ENCODE measurements at places on chromosomes 2 and 18.

DNA sequence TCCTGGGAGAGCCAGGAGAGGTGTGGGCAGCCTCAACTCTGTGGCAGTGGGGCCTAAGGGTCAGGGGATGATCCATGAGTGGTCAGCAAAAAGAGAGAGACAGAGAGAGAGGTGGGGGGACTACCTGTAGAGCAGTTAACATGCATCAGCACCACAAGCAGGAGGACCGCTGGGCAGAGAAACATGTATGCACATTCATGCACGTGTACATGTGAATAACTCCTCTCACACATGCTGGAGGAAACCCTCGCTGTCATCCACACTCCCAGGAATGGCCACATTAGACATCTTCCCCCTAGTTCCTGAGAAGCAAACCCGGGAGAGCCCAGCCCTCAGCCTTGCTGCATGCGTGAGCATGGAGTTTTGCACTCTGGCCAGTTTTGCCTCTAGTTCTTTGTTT lies 166.1 kb downstream of the SMAD7 start:
- DNase-seq, result no peak

- no peak for DNase-seq
Observed at GRCh38 chr2:170747921-170748320, 22.3 kb upstream of the ERICH2 start.

GRCh38 chr2:119522671-119523070 lies 1.6 kb downstream of the SCTR start:
- DNase-seq, result no peak

GRCh38 chr2:237561221-237561620 lies 5.2 kb upstream of the PRLH start:
- DNase-seq, result no peak

DNA sequence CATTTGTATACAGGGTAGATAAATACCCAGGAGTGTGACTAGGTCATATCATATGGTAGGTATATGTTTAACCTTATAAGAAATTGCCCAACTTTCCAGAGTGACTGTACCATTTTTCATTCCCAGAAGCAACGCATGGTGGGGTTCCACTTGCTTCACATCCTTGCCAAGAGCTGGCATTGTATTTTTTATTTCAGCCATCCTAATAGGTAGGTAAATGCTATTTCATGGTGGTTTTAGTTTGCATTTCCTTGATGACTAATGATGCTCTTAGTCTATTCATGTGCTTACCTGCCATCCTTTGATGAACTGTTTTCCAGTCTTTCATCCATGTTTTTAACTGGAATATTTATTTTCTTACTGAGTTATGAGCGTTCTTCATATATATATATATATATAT lies 51.9 kb downstream of the MAP4K3 start:
- DNase-seq, result no peak

- DNase-seq, result no peak
Observed at GRCh38 chr2:237952851-237953250, 14.0 kb upstream of the UBE2F start.

- DNase-seq, result no peak
Observed at GRCh38 chr18:31098878-31099277, 3.3 kb downstream of the DSC2 start.

DNA sequence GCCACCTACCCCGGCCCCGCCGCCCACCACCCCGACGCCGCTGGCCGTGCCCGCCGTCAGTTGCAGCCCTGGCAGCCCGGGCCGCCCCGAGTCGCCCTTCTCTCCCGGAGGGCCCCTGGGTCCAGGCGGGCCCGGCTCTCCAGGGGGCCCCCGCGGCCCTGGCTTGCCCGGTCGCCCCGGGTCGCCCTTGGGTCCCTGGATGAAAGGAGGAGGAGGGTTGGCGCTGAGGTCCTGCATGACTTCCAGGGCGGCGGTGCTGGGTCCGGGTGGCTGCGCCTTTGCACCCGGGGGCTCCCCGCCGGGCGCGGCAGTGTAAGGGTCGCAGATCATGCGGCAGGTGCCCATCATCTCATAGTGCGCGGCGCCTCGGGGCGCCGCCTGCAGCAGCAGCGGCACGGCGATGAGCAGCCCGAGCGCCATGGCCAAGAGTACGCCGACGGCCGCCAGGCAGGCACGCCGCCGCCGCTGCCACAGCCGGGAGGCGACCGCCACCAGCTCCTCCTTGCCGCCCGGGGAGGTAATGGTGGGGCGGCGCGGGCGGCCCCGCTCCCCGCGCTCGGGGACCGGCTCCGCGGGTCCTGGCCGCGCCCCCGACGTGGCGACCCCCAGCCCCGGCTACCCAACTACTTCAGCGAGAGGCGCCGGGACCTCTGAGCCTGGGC lies 570 bp downstream of the C1QL2 start:
- no peak for DNase-seq

DNA sequence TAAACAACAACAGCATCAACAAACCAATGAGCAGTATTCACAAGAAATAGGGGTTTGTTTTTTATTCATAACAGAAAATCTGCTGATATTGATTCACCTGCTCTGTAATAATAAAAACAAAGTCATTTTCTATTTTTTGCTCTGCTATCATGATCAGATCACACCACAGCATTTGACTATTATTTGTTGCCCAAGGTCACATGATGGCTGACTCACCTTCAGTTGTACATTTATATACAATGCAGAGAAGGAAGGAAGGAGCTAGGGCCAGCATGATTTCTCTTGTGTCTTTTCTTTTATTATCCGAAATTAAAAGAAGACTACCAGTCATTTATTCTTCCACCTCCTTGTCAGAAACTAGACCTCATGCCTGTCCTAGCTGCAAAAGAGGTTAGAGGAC lies 1427.7 kb upstream of the CELF4 start:
- DNase-seq, result no peak

- no peak for DNase-seq
Observed at GRCh38 chr18:6591491-6591890, 138.0 kb upstream of the ARHGAP28 start.

DNA sequence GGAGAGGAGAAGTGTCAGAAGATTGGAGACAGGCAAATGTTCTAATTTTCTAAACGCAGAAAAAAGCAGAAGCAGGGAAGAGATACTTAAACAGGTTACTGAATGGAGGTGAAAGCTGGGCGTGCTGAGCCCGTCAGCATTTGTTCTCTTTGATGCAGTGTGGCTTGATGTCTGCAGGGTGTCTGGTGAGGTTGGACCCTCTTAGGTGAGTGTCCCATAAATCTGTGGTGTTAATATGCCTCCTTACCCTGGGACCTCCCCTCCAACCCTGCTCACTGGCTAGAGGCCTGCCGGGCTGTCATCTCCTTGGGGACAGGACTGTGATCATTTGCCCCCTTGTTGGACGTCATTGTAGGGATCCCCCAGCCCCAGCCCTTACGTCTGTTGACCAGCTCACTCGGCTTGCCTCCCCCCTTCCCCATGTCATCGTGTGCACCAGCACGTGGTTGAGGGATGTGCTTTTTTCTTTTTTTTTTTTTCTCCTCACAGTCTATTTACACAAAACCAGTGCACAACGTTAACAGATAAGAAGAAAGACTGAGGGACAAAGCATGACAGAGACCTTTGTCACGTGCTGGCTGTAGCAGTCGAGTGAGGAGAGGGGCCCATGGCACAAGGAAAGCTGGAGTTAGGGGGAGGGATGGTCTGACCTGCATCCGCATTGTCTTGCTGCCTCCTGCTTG lies 56.4 kb downstream of the NCK2 start:
- no peak for DNase-seq

GRCh38 chr2:189982780-189983394 lies 79.6 kb downstream of the MSTN start:
- DNase-seq, result no peak

DNA sequence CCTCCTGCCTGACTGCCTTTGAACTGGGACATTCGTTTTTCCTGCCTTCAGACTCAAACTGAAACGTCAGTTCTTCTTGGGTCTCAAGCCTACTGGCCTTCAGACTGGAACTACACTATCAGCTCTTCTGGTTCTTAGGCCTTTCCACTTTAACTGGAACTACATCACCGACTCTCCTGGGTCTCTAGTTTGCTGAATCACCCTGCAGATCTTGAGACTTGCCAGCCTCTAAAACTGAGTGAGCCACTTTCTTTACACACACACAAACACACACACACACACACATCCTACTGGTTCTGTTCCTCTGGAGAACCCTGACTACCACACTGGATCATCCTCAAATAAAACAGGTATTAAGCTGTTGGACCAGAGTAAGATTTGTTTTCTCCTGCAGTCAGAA lies 46.7 kb upstream of the ATL2 start:
- DNase-seq, result no peak

GRCh38 chr2:217079165-217079564 lies 219.3 kb upstream of the TNP1 start:
- DNase-seq, result no peak

- no peak for DNase-seq
Observed at GRCh38 chr2:11533278-11534070, at the start of gene GREB1. GREB1 (plus strand) TSS chr2:11534045; CDS start chr2:11556615, 22,570 bp downstream.

GRCh38 chr2:161357097-161357496 lies 48.9 kb downstream of the PSMD14 start:
- no peak for DNase-seq

DNA sequence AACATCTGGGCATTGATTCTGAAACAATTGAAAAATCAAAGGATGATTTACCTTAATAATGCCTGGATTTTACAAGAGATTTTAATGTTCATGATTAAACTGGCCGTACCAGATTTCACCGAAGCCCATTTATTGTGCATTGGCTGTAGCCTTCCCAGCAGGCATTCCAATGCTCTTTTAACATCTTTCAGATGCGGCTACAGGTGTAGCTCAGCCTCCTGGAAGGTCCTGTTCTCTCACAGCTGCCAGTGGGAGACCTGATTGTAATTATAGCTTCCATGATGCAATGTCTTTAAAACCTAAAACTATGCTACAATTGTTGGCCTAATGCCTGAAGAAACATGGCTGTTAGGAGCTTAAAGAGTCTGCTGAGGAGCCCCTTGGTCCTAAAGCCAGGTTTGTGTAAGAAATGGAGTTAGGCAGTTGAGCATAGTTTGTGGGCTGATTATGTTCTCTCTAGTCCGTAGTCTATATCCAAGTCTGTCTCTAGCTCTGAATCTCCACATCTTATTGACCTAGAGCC lies 147.4 kb downstream of the CERS6 start:
- DNase-seq, result no peak

- DNase-seq, result no peak
Observed at GRCh38 chr2:229048134-229048533, 223.0 kb downstream of the PID1 start.

DNA sequence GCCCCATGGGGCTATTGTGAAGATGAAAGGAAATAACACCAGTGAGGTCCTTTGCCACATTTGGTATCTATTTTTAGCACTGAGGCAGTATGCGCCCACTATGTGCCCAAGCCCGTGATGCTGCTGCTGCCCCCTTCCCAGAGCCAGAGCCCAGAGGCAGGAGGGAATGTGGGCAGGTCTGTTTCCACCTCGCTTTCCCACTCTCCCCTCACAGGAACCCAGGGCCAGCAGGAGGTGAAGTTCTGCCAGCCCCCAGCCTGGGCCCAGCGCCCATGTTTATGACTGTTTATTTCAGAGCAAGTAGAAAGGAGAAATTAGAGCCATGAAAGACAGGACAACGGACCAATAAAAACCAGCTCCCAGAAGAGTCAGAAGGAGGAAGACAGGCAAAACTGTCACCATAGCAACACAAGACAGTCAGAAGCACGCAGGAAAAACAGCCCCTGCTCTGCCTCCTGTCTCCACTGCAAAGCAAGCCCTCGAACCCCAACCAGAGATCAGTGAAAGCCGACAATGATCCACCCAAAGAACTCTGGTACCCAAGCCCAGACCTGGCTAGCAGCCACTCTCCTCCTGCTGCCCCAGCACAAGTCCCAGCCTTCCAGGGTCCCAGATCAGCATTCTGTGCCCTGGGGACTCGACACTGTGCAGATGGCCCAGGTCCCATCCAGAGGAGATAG lies 1.4 kb downstream of the CYRIA start:
- DNase-seq, result no peak

DNA sequence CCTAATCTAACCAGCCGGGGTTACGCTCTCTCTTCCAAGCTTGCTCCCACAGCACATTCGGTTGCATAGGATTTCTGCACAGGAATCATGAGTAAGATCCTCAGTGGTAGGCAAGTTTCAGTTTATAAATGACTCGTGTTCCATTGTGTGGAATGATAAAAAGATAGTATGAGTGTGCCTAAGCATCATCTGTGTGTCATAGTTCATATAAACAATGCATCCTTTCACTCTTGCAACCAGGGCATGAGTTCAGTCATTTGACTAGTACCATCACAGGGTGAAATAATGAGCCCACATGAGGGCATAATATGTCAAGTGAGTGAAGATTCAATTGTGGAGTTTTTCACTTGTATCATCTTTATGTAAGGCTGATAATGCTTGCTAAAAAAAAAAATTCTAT lies 417.1 kb upstream of the CDH2 start:
- no peak for DNase-seq

- no peak for DNase-seq
Observed at GRCh38 chr2:36446294-36446693, 90.7 kb downstream of the CRIM1 start.

- no peak for DNase-seq
Observed at GRCh38 chr2:24010477-24011249, 778 bp downstream of the MFSD2B start.

DNA sequence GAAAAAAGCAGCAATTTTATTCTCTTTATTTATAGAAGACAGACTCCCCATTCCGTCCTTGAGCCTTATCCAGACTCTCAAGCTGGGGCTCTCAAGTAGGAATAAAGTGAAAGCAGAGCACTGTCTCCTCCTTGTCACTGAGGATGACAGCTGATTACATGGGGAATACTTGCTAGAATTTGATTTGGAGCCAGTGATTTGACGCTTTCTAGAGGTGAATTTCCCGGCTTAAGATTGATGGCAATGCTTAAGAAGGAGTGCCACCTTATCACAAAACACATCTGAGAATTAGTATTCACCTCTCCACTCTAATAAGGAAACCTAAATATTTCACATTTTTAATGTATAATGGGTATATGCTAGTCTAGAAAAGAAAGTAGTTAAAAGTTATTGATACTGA lies 135.4 kb upstream of the SLC39A10 start:
- no peak for DNase-seq

DNA sequence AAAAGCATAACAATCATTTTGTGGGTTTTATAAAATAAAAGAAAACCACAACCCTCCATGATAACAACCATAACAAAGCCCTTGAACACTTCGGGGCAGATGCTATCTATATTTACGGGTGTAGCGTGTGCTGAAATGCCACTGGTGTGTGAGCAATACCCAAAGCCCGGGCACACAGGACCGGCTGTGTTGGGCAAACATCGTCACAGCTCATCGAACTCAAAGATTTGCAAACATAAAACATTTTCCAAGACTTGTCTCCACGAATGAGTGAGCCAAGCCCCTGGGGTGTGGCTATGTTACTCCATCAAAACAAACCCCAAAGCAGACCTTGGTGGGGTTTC lies 290.2 kb downstream of the LPIN1 start:
- no peak for DNase-seq

GRCh38 chr18:27136208-27136535 lies 48.9 kb downstream of the CHST9 start:
- DNase-seq, result no peak

All from stimulated activated CD8-positive, alpha-beta memory T cell treated with anti-CD3 and anti-CD28 coated beads, Interleukin-2, amount 100 ng/mL, for 1 hour (primary cell).